ENCODE measurements at places on chromosomes 3 and 15.

DNA sequence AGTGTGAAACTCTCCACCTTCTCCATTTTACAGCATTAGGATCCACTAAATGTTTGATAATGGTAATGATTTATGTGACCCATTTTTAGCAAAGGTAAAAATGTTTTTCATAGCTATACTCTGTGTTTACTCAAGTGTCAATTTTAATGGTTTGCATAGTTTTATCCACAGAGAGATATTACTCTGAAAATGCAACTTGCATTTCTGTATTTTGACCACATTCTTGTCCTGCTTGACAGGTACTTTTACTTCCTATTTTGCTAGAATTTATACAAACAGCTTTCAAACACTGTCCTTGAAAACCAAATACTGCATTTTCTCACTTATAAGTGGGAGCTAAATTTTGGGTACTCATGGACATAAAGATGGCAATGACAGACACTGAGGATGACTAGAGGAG is 62.9 kb downstream of the SERPINI1 start:
- no peak for DNase-seq

GRCh38 chr3:25365636-25366035 is 62.4 kb upstream of the RARB start:
- no peak for DNase-seq

DNA sequence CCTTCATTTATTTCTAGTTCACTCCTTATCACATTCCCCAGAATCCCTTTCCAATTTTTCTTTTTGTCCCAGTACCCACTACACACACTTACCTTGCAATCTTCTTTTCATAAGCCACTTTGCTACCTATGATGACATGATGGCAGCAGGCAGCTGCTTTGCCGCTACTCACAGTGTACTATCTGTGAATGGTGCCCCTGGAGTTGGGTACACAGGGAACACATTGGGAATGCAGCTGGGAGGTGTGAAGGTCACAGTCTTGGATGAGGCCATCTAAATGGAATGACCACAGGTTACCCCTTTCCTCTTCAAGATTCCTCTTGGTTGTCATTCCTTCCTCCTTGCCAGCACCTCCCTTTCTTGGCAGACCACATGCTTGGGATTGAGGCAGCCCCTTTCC is 20.8 kb upstream of the TNIK start:
- no peak for DNase-seq

- DNase-seq = no peak
These were observed 52.5 kb downstream of the CPN2 start for GRCh38 chr3:194298331-194299227.

GRCh38 chr3:193228206-193228605 is 12.8 kb upstream of the PLAAT1 start:
- DNase-seq = no peak

- DNase-seq = no peak
These were observed 481 bp downstream of the AP4E1 start for GRCh38 chr15:50909010-50909317.

GRCh38 chr3:98388147-98388546 is 2.3 kb upstream of the OR5K3 start:
- no peak for DNase-seq

DNA sequence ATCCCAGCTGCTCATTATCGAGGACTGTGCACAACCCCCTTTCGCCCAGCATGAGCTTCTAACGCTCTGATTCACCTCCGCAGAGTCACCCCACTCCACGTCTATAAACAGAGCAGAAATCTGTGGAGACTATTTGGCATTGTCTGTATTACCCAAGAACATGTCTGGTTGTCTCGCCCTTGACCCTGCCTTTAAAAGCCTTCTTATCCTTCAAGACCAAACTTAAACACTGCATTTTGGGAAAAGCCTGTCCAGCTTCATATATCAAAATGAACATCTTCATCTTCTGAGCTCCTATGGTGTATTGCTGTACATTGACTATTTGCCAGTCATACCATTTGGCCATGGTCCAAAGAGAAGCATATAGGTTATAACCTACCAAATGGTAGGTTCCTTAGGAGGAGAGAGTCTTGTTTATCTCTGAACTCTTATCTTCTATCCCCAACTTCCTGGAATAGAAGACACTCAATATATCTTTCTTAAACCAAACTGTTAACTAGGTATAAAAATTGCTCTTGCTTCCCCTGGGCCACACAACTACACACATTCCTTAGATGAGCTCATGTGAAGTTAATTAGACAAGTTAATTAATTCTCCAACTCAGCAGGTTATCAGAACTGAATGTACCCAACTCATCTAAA is 90.1 kb downstream of the FBN1 start:
- DNase-seq = no peak

- DNase-seq = no peak
These were observed 88.0 kb downstream of the CRTC3 start for GRCh38 chr15:90617668-90618097.

GRCh38 chr3:33438881-33439545 is 1.2 kb downstream of the UBP1 start:
- no peak for DNase-seq

DNA sequence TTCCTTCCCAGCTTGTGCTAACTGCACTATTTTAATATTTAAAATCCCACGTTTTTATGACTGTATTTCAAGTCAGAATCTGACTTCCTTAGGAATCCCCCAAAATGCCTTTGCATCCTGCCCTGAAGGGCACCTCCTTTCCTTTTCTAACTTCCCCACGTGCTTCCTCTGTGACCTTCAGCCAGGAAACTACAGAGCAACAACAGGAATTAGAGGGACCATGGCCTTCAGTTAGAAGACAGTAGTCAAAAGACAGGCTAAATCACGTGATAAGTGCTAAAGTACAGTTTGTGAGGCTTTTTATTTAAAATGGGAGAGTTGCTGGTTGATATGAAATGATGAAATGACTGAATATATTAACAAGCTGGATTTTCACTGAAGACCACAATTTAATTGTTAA is 11.8 kb upstream of the ABHD10 start:
- no peak for DNase-seq

DNA sequence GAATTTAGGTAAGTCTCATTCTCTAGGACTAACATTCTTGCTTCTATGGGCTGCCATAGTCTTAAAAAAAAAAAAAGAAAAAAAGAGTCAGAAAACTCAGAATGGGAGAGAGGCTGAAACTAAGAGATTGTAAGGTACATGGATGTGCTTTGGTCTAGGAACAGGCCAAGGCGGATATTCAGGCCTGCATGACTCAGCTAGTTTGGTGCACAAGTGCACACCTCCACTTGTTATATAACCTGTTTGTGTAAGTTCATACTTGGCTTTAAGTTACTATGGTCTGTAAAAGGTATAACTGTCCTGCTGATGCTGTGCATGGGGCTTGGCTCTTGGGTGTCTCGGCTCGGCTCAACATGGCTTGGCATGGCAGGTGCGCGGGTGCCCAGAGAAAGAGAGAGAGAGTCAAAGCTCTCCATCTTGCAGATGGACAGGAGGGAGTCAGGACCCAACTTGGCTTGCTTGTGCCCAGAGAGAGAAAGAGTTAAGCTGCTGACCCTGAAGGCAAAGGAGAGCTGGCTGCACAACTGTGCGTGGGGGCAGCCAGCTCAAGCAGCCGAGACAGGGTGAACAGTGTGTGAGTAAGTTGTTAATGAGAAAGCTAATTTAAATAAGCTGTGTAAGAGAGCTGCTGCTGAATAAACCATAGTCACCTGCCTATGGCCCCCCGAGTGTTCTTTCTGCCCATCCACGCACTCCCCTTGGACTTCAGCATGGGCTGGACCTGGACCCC is 31.4 kb upstream of the CHRNB4 start:
- DNase-seq = no peak

GRCh38 chr15:57045741-57046382 is 127.4 kb downstream of the TCF12 start:
- DNase-seq = no peak

- no peak for DNase-seq
These were observed 163.1 kb downstream of the CLSTN2 start for GRCh38 chr3:140097874-140098635.

DNA sequence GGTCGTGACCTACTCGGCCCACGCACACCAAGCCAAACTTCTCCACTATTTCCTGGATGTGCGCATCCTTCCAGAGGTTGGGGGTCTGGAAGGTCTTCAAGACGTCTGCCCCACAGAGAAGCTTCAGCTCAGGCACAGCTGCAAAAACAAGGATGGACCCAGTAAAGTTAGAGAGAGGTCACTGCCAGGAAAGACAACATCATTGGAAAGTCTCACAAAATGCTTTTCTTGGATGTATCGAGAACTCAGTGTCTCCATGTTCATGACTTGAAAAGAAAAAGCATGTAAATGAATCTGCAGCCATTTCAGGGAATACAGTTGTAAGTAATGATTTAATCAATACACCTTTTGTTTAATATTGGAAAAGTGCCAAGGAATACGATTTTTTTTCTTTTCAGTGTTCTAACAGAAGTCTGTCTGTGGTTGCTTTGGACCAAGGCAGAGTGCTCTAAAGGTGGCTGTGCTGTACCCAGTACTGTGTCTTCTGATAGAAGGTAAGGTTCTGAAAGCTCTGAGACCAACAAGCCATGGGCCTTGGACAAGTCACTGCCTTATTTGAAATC is 21.8 kb upstream of the RBP1 start:
- DNase-seq = no peak

GRCh38 chr3:140134231-140134965 is 199.4 kb downstream of the CLSTN2 start:
- DNase-seq = no peak

- no peak for DNase-seq
These were observed 187.0 kb downstream of the UBE3A start for GRCh38 chr15:25251700-25252390.

DNA sequence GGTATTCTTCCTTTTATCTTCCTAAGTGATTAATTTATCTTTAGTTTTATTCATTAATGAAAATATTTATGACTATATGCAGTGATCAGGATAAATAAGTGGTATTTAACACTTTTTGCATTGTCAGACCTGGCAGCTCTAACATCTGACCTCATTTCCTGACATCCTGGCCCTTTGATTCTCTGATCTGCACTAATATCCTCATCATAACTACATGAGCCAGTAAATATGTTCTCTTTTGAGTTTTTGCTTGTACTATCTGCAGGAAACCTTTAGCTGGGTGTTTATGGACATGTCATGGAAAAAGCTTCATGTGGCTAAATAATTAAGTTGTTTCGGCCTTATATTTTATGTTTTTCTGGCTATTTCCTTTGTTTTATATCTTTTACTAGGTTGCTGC is 10.5 kb downstream of the NKTR start:
- no peak for DNase-seq

DNA sequence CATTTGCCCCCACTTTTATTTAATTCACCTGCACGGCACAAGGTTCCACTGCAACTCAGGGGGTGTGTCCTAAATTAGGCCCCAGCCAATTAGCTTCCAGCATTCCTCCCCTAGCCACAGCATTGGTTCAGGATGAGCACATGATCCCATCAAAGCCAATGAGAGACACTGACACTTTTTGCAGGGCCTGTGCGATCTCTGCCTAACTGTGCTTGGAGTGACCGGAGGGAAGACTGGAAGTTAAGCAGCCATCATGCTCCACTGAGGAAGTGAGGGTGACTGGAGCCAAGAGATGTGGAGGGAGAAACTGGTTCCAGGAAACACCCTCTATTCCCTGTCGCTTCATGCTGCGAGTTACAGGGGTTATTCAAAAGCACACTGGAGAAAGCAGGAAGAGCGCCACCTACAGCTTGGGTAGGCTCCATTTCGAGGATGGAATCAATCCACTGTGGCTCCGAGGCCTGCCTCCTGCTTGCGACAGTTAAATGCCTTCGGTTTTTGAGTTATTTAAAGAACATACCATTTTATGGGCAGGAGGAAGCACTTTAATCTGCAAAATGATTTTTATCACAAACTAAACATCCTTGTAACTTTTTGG is 122.2 kb upstream of the WNT5A start:
- no peak for DNase-seq

DNA sequence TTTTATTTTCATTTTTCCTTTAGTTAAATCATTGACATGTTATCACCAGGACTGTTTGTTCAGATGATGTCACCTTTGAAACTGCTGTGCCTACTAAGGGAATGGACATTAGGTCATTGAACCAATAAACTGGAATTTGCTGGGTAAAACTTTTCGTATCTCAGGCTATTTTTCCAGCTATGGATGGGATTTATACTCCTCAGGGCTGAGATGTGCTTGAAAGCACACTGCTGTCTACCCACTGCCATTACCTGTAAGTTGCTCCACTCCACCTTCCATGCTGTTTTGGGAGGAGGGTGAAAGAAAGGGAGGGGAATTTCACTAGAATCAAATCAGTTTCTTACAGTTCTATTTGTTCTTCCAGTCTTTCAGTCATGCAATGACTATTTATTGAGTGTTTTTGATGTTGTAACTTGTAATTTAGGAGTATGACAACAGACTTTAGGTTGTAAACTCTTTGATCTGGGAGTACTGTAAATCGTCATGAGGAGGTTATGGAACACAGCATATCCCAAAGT is 11.3 kb downstream of the EHD4 start:
- DNase-seq = no peak

- DNase-seq = no peak
These were observed 53.2 kb downstream of the OXNAD1 start for GRCh38 chr3:16318176-16318575.

- DNase-seq = no peak
These were observed 2.2 kb upstream of the FAM240A start for GRCh38 chr3:46609944-46610722.

DNA sequence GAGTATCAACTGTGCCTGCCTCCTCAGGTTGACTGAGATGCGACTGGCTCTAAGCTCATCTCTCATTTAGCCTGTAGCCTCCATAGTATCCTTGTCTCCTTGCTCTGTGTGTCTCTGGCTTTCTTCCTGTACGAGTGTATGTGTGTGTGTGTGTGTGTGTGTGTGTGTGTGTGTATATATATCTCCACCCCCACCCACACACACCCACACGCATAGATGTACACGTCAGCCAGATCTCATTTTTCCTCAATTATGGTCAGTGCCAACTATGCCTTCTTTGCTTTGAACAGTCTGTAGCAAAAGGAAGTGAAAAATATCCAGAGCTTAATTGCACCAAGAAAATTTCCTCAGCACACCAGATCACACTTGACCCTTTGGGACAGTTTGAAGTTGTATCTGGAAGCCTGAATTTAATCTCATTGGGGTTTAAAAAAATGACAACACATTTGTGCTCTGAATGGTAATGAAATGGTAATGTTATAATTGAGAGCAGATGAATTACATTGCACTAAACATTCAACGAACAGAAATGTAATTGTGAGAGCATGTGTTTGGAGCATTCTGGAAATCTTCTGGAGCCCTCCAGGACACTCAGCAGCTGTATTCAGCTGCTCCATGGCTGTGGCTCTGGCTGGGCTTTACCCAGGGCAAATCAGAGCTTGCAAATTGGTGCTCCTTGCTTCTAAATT is 63.6 kb downstream of the RYR3 start:
- no peak for DNase-seq

GRCh38 chr3:179348325-179349013 is 960 bp downstream of the MFN1 start:
- no peak for DNase-seq

GRCh38 chr15:88711806-88712205 is 73.0 kb downstream of the ISG20 start:
- DNase-seq = no peak

- no peak for DNase-seq
These were observed 3.5 kb downstream of the TBC1D23 start for GRCh38 chr3:100264242-100264641.

GRCh38 chr15:58086491-58086890 is 21.0 kb upstream of the ALDH1A2 start:
- no peak for DNase-seq

GRCh38 chr3:171967137-171967783 is 72.1 kb upstream of the FNDC3B start:
- no peak for DNase-seq

Data from right atrium auricular region (tissue), 2 donors.